ENCODE measurements at places on chromosomes 1 and 21.

GRCh38 chr21:42703965-42704364, 50.5 kb downstream of the PDE9A start:
- DNase-seq, result no peak

DNA sequence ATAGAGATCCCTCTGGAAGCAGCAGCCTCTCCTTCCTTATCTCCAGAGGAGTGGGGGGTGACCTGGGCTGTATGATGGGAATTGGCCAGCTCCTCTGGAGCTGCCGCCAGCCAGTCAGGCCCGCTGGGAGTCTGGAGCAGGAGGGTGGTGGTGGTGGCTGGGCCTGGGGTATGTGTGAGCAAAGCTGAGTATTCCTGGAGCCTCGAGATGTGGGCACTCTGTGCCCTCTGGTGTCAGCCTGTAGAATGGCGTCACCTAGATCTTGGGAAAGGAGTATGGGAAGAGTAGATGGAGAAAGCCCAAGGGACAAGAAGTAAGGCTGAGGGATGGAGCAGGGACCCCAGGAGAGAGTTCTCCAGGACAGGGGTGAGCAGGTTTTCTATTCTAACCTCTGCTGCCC, 16.0 kb downstream of the VANGL2 start:
- no peak for DNase-seq

DNA sequence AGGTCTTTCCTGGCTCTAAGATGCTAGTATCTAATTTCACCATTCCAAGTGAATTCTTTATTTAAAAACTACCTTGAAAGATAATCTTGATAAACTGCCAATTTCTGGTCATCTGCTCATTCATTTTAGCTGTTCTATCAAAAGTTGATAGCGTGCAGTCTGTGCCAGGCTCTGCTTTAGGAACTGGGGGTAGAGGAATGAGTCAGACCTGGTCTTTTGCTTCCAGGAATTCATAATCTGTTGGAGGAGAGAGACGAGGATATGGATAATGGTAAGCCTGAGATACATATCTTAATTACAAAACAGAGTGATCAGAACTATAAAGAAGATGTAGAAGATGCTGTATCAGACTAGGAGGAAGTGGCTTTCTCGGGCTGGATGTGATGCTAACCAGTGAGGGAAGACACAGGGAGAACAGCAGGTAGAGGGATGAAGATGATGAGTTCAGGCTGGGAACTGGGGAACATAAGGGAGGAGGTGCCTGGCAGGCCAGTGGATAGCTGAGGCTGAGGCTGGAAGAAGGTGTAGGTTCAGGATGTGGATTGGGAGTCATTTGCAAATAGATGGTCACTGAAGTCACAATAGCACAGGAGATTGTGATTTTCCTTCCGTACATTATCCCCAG, 12.3 kb upstream of the PHC2 start:
- no peak for DNase-seq

- DNase-seq, result no peak
Measured at GRCh38 chr1:55816456-55817426, 601.6 kb upstream of the USP24 start.

DNA sequence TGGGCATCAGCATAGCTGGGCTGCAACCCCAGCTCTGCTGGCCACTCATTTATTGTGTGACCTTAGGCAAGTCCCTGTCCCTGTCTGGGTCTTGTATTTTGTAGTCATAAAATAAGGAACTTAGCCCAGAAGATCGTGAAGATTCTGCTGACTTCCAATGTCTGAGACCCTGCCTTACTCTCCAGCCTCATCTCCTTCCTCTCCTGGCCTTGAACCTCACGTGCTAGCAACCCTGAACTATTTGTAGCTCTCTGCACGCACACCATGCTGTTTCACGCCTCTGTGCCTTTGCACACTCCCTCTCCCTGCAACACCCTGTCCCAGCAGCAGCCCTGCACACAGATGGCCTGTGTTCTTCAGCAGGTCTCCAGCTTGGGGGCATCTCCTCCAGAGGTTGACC, 121.1 kb downstream of the LACTBL1 start:
- no peak for DNase-seq

DNA sequence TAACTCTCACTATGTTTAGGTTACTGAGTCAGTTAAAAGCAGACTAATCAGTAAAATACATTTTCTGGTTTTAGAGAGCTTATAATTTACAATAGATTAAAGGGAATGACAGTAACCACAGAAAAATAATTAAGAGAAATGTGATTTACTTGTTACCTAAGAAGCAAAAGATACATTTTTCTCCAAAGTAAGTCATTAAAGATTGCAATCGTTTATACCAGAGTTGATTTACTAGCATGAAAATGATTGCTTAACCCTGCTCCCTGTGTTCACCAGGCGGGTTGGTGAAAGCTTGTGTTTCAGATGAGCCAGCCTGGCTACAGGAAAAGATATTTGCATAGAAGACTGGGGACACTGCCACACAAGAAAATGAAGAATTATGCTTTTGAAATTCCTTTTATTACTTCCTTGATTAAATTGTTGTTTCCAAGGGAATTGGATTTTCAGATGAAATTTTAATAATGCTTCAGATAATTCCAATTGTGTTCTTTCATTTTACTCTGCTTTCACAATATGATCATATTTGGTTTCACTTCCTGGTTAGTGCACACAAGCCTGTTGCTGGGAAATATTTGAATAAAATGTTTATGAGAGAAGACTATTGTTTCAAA, 27.9 kb downstream of the LRRC8B start:
- DNase-seq, result peak; percentile 58

- no peak for DNase-seq
Measured at GRCh38 chr1:100720751-100721150, 1.2 kb downstream of the VCAM1 start.

DNA sequence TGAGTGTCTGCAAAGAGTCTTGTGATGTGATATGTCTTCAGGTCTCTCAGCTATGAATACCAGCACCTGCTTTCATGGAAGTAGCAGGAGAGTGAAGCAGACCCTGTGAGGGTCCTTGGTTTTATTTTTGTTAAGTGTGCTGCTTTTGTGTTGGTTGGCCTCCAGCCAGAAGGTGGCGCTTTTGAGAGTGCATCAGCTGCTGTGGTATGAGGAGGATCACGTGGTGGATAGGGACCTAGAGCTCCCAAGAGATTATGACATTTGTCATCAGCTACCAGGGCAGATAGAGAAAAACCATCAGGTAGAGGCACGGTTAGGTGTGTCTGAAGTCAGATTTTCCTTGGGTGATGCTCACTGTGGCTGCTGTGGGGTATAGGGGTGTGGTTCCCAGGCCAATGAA, 1232.1 kb downstream of the MRPL39 start:
- no peak for DNase-seq
